ENCODE measurements at places on chromosomes 1 and 21.

DNA sequence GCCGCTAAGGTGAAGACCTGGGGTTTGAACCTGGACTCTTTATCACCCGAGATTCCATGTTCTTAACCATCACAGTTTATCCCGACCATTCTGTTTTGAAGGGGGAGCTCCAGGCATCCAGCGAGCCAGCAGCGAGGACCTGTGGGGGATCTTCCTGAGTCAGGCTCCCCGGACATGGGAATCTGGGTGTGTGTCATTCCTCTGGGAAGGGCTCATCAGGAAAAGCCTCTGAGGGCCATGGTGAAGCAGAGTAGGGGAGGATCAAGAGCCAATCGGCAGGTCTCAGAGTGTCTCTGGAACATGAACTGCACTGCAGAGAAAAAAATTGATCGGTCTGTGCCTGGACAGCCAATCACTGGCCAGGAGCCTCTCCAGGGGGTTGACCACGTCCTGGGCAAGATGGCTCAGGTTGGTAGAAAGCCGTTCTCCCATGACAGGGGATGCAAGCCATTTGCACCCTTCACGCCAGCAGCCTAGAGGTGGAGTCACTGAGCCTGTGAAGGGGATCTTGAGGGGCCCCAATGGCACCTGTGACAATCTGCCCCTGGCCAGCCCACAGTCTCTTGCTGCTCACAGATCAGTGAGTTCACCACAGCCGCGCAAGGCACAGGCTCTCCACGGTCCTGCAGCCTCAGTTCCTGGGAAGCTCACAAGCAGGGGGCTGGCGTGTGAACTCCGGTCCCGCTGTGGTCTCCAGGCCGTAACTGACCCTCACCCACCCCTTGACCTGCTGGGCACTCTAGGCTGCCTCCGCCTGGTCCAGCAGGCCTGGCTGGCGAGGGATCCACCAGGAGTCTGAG lies 20.4 kb upstream of the ACTRT2 start:
- no peak for DNase-seq

GRCh38 chr1:26913754-26914619 lies at the start of gene NR0B2:
Gene NR0B2 (minus strand): TSS chr1:26913975. CDS start chr1:26913940, 35 bp downstream.
- DNase-seq: no peak

DNA sequence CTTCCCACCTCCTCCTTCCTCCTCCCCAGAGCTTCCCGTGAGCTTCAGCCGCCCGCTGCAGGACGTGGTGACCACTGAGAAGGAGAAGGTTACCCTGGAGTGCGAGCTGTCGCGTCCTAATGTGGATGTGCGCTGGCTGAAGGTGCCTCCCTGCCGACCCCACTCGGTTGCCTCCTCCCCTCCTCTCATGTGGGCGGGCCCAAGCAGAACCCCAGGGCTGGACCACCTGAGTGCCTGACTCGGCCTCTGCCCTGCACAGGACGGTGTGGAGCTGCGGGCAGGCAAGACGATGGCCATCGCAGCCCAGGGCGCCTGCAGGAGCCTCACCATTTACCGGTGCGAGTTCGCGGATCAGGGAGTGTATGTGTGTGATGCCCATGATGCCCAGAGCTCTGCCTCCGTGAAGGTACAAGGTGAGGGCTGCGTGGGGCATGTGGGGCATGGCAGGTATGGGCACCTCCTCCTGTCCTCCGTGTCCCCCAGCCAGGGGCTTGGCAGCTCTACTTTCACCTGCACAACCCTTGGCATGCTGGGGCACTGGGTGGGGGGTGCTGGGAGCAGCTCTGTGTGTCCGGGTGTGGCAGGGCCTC lies 69.2 kb downstream of the OBSCN start:
- DNase-seq: no peak

GRCh38 chr1:22854688-22855565 lies 117.7 kb downstream of the LACTBL1 start:
- DNase-seq: no peak

- no peak for DNase-seq
Measured at GRCh38 chr1:226353698-226354525, 44.9 kb upstream of the LIN9 start.

DNA sequence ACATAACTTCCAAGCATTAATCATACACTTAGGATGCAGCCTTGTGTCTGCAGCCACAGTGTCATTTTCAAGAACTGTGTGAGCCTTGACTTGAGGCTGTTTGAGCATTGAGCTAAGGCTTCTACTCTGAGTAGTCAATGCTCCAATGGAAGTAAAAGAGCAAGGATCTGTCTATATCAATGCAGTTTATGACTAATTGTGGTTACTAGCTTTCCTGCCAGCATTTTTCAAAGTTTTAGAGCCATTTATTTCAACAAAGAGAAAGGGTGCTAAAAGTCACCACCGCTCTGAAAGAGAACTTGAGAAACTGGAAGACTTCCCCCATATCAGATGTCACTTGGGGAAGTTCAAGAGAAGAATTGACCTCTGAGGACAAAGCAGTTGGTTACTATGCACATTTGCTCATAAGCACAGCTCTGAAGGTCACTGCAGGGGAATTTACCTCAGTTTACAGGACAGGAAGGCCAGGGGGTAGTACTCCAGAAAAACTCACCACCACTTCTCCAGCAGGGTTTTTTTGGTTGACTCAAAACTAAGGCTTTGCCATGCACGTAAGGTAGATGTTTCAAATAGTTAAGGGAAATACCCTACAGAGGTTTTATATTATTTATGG lies 24.5 kb upstream of the RGS1 start:
- DNase-seq: no peak
